ENCODE measurements at places on chromosomes 16 and 17. TPM values are rescaled to one million over a fixed set of nuclear protein-coding genes. Genes with fewer than 3 reads are reported as not detected.

GRCh38 chr16:27428026-27428785 lies 26.2 kb downstream of the IL21R start:
- DNase-seq = no peak

DNA sequence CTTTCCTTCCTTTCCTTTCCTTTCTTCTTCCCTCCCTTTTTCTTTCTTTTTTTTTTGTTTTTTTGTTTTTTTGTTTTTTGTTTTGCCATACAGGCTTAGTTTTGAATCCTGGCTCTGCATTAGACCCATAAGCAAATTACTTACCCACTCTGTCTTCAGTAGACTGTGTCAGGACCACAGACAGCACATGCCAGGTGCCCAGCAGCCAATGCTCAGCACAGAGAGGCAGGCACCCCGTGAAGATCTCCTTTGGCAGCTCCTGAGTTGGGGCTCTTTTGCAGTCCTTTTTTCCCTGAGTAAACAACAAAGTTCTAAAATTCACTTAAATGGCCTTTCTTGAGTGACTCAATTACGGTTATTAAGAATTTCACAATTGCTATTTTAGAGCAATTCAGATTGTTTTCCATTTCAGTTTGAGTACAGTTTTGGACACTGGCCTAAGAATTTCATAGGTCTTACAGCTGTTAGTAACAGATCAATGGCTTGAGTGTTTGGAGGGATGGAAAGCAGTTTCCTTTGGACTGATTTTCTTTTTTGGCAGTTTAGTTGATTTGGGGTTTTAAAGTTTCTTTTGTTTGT lies 26.2 kb upstream of the SLC5A11 start:
- DNase-seq = no peak

PIK3R6 gene
- not detected for total RNA-seq

SPNS3 gene
- total RNA-seq = 2.7 TPM

All from Caki2 (cell line).